ENCODE measurements at places on chromosomes 12 and 14. TPM values are rescaled to one million over a fixed set of nuclear protein-coding genes. Genes with fewer than 3 reads are reported as not detected.

The A2M gene
- total RNA-seq = 428 TPM

The KCNC2 gene
- total RNA-seq = 0.32 TPM

The SLC17A8 gene
- 0.95 TPM for total RNA-seq

The CCNT1 gene
- total RNA-seq = 45.6 TPM

The PMCH gene
- total RNA-seq = not detected

The CLEC9A gene
- 0.90 TPM for total RNA-seq

The GLIPR1L2 gene
- 2.4 TPM for total RNA-seq

The RNFT2 gene
- 1.1 TPM for total RNA-seq

The GPR68 gene
- total RNA-seq = 1.7 TPM

The AICDA gene
- total RNA-seq = 0.26 TPM

The TNS2 gene
- 57.9 TPM for total RNA-seq

The LRRC43 gene
- total RNA-seq = not detected

The CLEC4C gene
- total RNA-seq = not detected

The SLCO1A2 gene
- total RNA-seq = not detected

The NR1H4 gene
- total RNA-seq = 3.2 TPM

The DEPDC4 gene
- 3.4 TPM for total RNA-seq

The CLEC4D gene
- total RNA-seq = 0.32 TPM

The ARMH4 gene
- total RNA-seq = 39.9 TPM

The ZNF839 gene
- 10.6 TPM for total RNA-seq

The GOLGA5 gene
- total RNA-seq = 44.7 TPM

The JAG2 gene
- 11.2 TPM for total RNA-seq

The FAM181A gene
- total RNA-seq = not detected

The TMTC2 gene
- total RNA-seq = 95.3 TPM

The FOXN4 gene
- total RNA-seq = not detected

The LALBA gene
- not detected for total RNA-seq

The KRT7 gene
- 147 TPM for total RNA-seq

The BCL2L2 gene
- 19.2 TPM for total RNA-seq

The BTBD6 gene
- total RNA-seq = 28.6 TPM

The STRN3 gene
- 127 TPM for total RNA-seq

The MUCL1 gene
- not detected for total RNA-seq

The FBRSL1 gene
- 4.0 TPM for total RNA-seq

The KRT82 gene
- total RNA-seq = not detected

The PLBD1 gene
- total RNA-seq = 55.3 TPM

The DNAJC22 gene
- 1.0 TPM for total RNA-seq

The SAMD15 gene
- total RNA-seq = 1.3 TPM

The IL26 gene
- not detected for total RNA-seq

The LIN7A gene
- 31.2 TPM for total RNA-seq

The NPFF gene
- not detected for total RNA-seq

The CLBA1 gene
- total RNA-seq = 4.7 TPM

The PLCZ1 gene
- not detected for total RNA-seq

The EFS gene
- total RNA-seq = 15.0 TPM

The CALCOCO1 gene
- 85.4 TPM for total RNA-seq

Measured in urinary bladder (tissue), 4 donors.